ENCODE measurements at places on chromosomes 5 and 9.
A peak's percentile ranks its signal among the peaks of the same experiment; 100 is the strongest.

DNA sequence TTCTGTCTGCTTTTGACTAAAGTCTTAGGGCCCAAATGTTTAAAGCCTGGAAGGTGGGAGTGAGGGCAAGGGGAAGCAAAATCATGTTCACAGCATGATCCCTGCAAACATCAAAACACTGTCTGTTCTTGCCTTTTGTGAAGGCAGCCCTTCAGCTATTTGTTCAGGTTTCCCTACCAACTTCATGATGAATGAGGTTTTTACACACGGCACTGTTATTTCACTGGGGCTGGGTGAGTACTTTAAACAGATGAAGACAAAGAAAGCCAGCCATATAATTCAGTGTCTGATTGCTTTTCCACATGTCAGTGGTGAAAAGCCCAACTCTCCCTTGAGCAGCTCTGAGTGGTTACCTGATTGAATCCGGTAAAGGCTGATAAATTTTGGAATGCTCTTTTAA lies 224.7 kb upstream of the GRAMD2B start:
- no peak for DNase-seq

DNA sequence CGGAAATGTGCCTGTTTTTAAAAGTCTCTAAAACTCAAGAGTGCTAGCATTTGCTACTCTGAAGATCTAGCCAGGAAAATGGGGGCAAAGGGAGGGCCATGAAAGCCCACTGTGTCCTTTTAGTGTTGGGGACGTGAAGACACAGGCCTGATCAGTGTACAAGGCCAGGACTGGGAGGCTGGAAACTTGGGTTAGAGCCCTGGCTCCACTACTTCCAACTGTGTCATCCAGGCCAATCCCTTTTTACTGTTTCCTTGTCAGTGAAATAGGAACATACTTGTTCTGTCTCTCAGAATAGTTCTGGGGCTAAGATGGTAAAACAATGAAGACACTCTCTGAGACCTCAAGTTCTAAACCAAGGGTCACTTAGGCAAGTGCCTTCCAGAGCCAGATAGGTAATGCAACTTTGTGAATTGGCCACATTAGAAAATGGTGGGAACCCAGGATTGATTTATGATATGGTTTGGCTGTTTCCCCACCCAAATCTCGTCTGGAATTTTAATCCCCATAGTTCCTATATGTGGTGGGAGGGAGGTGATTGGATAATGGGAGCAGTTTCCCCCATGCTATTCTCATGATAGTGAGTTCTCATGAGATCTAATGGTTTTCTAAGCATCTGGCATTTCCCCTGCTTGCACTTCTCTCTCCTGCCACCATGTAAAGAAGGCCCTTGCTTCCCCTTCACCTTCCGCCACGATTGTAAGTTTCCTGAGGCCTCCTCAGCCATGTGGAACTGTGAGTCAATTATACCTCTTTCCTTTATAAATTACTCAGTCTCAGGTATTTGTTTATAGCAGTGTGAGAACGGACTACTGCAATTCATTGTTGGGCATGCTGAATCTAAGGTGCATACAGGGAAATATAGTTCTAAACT lies 30.4 kb upstream of the B4GALT1 start:
- no peak for DNase-seq

DNA sequence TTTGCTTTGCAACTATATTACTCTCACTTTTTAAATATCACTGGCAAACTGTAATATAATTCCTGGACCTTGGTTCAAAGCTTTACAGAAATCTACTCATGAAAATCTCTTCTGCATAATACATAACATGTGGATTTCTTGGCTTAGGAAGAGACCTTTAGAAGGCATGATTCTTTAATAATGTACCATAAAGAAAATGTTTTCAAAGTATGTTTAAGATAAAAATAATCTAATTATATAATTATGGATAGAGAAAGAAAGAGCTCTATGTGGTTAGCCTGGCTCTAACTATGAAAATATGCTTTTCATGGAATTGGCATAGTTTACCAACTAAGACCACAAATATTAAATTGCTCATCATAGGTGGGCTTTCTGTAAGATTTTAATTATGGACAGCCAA lies 817.8 kb downstream of the TLE1 start:
- DNase-seq: no peak

DNA sequence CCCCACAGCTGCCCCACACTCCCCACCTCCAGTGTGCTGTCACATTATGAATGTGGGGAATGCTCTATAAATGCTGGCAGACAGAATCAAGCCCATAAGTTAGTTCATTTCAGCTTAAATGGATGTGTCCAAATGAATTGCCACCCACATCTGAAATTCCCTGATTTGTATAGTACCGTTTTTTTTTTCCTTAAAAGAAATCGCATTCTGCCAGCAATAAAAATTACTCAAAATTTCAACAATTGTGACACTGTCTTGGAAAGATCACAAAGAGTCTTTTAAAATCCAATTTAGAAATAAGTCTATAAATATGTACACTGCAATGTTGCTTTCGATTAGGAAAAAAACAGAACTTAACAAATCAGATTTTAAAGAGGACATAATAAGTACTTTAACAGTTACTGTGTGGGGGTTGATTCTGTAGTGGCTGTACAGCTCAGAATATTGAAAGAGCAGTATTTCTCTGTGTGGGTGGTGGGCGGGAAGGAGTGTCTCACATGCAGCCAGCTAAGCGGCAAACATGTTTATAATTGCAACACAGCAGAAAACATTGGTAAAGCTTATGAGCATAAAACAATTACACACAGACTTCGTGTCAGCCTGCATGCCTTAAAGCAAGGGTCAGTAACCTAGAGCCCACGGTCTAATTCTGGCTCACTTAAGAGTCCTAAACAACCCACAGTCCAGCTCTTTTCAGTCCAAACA lies 24.9 kb upstream of the CSNK1G3 start:
- no peak for DNase-seq

DNA sequence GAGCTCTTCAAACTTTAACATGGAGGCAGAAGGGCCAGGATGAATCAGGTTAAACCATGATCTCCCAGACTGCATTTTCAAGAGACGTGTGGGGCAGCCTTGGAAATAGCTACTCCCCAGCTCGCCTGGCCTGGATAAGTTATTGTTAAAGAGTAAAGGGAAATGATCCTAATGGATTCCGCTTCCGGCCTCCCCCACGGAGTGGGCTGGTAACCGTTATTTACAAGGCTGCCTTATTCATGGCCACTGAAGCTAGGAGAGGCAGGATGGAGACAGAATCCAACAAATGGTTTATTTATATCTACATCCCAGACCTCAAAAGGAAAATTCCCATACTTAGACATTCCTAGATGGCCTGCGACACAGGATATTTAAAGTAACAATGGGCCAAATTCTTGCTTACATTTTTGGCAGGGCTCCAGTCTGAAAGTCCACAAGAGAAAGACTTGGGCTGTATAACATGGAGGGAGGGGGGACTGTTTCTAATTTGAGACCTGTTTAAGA lies 27.9 kb downstream of the SPRY4 start:
- DNase-seq: no peak

DNA sequence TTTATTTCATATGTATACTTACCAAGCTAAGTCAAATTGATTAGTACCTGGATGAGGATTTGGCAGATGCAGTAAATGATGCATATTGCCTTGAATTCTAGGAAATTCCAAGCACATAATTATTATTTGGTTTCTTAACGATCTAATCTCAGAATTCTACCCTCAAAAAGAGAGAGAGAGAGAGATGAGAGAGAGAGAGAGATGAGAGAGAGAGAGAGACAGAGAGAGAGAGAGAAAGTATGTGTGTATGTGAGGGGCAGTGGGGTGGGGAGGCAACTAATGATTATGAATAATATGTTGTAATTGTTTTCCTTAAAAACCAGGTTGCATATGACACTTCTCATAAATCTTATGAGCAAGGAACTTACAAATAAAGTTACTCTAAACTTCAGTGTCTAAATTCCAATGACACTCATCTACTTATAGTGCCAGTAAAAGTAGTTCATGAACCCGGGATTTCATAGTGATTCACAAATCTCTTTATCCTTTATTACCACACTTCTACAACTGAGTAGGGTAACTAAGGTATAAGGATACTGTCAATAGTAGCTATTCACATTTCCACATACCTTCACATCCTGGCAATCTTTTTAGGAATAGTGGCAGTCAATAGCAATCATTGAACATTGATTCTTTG lies 60.5 kb upstream of the EDIL3 start:
- no peak for DNase-seq

- no peak for DNase-seq
Observed at GRCh38 chr5:12645582-12645981, 741.3 kb upstream of the CTNND2 start.

- DNase-seq: peak; percentile 31
Observed at GRCh38 chr9:79570448-79571308, 1.1 kb upstream of the TLE4 start.

GRCh38 chr5:115501464-115502210 lies 42.9 kb downstream of the FEM1C start:
- no peak for DNase-seq

- no peak for DNase-seq
Observed at GRCh38 chr5:14487897-14488570, 93.6 kb upstream of the OTULINL start.

DNA sequence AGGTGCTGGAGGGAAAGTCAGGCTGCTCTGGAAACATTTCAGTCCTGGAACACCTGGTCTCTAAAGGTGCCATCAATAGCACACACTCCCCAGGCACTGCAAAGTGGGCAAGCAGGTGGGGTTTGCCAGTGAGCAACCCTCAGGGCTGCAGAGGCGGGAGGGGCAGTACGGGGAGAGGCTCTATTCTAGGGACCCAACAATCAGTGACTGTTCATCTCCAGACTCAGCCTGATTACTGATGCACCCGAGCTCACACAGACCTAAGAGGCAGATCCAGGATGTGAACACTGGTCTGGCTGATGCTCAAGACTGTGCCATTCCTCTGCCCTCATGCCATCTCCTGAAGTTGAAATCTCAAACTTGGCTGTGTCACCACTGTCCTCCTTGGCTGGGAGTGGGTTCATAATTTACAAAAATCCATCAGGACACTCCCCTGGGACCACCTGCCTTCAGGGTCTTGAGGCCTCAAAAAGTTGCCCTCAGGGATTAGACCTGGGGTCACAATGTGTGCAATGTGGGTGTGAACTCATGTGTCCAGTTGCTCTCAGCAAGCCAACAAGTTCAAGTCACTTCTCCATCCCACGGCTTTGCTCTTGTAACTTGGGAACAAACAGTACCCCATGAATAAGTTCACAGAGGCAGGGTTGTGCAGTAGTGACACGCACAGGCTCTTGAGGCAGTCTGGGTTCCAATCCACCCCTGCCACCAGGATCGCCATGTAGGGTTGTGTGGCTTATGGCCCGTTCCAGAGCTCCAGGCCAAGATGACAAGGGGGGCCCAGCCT lies 19.9 kb upstream of the KCNMB1 start:
- DNase-seq: no peak

GRCh38 chr9:9746826-9747225 lies 866.0 kb downstream of the PTPRD start:
- DNase-seq: no peak

GRCh38 chr5:77867914-77868313 lies 91.8 kb upstream of the TBCA start:
- DNase-seq: no peak

DNA sequence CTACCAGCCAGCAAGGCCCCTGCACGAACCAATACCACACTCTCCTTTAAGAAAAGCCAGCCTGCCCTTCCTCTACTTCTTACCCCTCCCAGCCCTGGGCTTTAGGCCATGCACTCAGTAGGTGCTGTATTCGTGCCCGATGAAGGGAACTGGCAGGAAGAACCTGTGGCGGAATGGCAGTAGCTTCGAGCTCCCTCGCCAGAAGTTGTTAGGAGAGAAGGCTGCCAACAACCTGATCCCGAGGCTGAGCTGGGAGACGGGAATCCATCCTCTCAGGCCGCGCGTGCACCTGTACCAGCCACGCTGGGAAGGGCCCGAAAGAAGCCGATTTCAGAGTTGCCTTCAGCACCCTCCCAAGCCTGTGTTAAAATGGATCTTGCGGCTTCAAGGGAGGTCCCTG lies 45.3 kb upstream of the AKNA start:
- DNase-seq: no peak

DNA sequence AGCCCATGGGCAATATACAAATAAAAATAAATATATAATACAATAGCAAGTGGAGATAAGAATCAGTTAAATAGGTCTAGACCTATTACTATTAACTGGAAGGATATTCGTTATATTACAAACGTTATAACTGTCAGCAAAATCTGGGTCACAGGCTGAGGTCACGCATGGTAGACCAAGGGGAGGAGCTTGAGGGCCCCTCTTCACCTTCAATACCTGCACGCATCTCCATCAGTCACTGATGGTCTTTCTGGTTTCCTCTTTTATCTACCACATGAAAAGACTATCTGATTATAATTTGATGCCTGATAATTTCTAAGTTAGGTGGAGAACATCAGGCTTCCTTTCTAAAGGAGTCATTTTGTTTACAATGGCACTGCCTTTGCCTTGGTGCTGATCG lies 43.2 kb downstream of the MAT2B start:
- no peak for DNase-seq

DNA sequence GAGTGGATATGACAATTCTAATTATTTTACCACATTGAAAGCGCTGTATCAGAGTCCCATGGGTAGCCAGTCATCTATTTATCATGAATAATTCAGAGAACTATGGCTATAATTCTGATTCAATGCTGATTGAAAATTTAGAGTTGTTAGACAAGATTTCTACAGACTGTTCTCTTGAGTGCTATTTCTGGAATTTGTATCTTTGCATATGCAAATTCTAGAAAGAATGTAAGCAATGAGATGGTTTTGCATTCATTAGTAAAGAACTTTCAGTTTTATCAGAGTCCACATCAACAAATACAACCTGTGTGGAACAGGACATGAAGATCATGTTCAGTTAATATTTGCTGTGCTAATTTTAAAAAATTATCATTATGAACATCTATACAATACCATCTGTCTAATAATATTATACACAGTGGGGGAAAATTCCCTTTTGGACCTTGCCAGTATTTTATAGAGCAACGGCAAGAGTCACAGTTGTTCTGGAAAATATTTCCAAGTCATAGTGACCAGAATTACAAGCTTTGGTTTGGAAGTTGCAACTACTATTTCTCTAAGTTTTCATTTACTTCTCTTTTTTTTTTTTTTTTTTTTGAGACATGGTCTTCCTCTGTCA lies 372.7 kb upstream of the PTGER4 start:
- DNase-seq: no peak

GRCh38 chr9:108197899-108198298 lies 657.9 kb downstream of the ACTL7B start:
- DNase-seq: no peak

GRCh38 chr5:124748687-124749594 lies 2.5 kb upstream of the ZNF608 start:
- DNase-seq: no peak

GRCh38 chr9:37309136-37309535 lies 113.4 kb upstream of the GRHPR start:
- DNase-seq: no peak

All from naive thymus-derived CD8-positive, alpha-beta T cell (primary cell).